Omental fat pad (tissue), 4 donors: ENCODE measurements at places on chromosomes 11 and 22.

DNA sequence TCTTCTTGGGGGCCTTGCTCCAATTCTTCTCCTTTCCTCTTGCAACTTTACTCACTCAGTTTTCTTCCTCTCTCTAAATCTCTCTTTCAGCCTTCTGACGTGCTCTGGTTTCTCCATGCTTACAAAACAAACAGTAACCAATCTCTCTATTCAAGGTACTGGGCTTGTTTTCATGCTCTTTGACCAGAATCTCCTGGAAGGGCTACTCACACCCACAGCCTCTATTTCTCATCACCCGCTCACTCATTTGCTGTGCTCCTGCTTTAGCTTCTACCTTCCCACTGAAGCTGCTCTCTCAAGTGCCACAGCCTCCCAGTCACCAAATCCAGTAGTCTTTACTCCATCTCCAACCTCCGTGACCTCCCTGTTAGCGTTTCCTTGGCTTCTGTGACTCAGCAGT, 60.4 kb downstream of the SERGEF start:
- no peak for DNase-seq

- no peak for DNase-seq
Observed at GRCh38 chr11:35723493-35723892, 60.9 kb downstream of the TRIM44 start.

DNA sequence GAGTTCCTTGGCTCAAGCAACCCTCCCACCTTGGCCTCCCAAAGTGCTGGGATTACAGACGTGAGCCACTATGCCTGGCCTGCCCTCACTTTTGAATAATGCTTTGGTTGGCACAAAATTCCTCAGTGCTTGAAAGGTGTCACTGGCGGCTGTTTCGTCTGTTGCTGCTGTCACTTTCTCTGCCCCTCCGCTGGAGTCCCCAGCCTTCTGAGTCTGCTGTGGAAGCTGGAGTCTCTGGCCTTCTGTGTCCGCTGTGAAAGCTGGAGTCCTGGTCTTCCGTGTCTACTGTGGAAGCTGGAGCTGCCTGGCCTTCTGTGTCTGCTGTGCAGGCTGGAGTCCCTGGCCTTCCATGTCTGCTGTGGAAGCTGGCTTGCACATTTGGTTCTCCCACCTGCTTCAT, 4.9 kb upstream of the KRTAP5-1 start:
- no peak for DNase-seq

DNA sequence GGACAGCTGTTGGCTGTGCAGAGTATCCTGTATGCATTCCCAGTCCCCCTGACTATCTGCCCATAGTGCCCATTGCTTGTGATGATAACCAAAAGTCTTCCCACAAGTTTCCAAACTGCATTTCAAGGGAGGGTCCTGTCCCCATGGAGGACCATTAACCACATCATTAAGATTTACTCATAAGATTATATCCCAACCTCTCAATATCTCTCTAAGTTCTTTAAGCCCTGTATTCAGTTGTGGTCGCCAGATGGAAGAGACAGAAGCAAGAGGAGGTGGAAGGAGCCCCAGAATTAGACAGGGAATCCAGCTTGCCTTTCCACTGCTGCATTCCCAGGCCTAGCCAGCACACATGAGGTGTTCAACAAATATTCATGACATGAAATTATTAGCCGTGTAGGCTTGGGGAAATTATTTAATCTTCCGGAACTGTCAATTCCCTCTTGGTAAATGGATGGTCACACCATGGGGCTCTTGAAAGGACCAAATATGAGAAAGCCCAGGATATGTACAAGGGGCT, 42.6 kb upstream of the TIMP3 start:
- DNase-seq, result no peak

- DNase-seq, result no peak
Observed at GRCh38 chr11:43955381-43956118, 13.1 kb downstream of the C11orf96 start.

DNA sequence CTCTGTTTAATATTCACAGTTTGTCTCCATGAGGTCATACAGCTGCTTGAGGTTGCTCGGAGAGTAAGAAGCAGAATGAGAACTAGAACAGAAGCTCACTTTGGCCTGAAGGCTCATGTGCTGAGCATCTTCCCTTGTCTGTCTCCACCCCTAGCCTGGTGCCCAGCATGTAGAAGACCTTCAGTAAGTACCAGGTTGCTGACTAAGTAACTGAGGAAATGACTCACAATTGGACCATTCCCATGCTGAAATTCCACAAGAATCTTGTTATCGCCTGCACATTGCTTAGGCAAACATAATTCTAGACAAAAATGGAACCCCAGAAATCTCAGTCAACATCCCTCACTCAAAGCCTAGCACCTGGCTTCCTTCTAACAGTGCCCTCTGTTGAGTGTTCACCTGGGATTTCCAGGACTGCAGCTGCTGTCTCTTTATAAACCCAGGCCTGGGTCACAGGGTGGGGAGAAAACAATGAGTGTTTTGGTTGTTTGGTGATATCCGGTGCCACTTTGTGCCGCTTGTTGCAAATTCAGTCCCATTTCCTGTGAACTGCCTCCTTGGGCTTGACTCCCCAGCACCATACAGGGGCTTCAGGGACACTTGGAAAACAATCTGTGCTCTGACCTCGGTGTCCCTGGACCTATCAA, 406.8 kb downstream of the ETS1 start:
- DNase-seq, result no peak

DNA sequence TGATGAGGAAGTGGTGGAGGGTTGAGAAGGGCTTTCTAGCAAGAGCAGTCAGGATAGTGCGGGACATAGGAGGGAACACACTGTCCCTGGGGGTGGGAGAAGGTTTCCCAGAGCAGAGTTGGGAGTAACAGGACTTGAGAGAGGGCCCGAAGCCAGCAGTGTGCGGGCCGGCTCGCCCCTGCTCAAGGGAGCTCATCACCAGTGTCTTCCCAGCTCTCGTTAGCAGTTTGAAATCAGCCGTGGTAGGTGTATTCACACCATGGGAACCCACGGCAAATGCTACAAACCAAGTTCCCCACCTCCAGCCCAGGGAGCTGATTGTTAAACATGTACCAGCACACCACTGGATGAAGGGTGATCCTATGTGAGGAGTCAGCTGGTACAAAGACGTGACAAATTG, 66.2 kb upstream of the EIF3D start:
- no peak for DNase-seq

- DNase-seq, result no peak
Observed at GRCh38 chr11:44505581-44506054, 59.8 kb upstream of the CD82 start.

GRCh38 chr22:27747396-27748221, 53.9 kb downstream of the MN1 start:
- DNase-seq, result no peak

DNA sequence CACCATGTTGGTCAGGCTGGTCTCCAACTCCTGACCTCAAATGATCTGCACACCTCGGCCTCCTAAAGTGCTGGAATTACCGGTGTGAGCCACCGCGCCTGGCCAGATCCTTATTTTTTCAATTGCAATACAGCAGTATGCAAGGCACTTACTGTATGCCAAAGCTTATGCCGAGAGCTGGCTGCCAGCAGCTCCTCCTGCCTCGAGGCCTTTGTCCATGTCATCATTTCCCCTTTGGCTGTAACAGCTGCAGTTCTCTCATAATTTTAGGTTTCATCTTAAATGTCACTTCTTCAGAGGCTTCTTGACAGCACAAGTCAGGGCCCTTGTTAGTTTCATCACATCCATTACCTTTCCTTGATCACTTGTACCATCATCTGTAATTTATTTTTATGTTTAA, 1.5 kb upstream of the SREBF2 start:
- DNase-seq, result no peak

GRCh38 chr11:128299132-128299726, 288.1 kb downstream of the ETS1 start:
- DNase-seq, result no peak

DNA sequence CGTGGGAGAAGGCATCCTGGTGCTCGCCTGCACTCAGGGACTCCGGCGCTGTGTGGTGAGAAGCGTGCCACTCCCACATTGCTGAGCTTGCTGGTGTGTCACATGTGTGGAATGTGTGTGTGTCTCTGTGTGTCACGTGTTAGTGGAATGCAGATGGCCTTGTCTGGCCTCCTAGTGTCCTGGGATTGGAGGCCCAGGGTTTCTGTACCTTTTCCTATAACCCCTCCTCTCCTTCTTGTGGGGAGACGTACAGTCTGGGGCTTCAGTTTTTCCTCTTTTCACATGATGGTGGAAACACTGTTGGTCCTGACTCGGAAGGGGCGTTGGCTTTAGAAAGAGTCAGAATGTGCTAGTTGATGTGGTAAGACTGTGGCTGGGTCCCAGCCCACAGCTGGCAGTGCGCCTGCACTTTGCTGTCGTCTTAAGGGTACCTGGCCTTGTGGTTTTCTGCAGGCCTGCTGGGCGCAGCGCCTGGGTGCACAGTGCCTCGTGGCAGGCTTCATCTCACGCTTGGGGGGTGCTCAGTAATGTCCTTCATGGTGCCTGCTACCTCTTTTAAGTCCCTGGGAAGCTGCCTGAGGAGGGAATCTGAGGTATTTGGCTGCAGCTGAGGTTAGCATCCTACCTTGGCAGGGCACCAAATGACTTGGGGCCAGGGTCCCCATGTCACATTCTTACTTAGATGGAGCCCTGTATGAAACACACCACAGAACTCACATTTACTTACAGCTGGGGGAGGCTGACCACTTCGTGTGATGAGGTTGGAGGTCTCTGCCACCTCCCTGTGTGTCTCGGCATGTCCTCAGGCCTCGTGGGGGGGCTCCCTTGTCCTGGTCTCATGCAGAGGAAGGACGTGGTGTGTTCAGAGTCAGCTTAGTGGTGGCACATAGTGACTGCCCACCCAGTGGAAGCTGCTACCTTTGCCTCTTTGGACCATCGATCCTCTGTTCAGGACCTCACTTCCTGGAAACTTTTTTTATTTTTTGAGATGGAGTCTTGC, 61.9 kb downstream of the MED15 start:
- no peak for DNase-seq

- DNase-seq, result no peak
Observed at GRCh38 chr11:73284106-73284505, 12.0 kb downstream of the P2RY6 start.

DNA sequence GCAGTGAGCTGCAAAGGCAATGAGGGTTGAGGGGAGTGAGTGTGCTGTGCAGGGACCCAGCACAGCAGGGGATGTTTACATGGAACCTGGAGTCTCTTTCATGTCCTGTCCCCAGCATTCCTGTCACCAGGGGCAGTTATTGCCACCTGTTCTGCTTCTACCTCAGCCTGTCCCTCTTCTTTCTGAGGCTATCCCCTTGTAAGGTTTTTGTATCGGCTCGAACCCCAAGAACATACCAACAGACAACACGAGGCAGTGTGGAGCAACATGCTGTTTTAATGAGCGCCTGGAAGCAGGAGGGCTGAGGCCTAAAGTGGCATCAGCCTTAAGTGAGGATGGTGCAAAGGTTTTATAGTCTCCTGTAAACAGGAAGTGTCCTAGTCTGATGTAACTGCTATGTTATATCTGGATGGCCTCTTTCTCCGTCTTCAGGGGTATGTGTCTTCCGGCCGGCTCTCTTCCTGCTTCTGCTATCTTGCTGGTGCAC, 3.9 kb downstream of the SCGB2A2 start:
- no peak for DNase-seq

DNA sequence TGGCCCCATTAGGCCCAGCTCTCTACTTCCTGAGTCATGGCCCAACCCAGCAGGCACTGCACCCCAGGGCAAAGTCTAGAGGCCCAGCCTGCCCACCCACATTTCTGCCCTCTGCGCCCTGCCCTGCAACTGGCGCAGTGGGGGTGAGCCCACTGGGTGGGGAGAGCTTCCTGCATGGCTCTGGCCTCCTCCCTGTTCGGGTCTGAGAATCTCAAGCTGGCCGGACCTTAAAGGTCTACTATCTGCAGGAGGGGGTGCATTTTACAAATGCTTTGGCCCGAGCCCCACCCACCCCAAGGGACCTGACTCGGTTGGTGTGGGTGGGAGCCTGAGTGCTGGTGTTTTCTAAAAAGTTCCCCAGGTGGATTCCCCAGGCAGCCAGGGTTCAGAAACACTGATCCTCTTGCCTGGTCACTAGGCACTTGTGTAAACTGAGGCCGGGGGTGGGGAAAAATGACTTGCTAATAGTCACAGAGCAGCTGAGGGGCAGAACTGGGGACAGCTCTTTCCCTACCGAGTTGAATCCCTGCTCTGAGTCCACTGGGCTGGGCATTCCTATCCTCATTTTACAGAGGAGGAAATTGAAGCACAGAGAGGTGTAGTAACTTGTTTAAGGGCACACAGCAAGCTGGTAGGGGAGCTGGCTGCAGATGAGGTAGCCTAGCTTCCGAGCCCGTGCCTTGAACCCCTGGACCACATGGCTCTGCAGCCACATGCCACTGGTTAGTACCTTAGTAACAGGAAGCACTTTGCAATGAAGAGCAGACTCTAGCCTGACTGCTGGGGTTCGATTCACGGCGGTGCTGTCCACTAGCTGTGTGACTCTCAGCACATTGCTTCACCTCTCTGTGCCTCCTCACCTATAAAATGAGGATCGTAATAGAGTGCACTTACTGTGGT, 36.3 kb downstream of the CD82 start:
- no peak for DNase-seq

- no peak for DNase-seq
Observed at GRCh38 chr11:38182126-38182866, 1584.3 kb upstream of the RAG2 start.

- no peak for DNase-seq
Observed at GRCh38 chr11:129864811-129865210, 30.6 kb downstream of the NFRKB start.

GRCh38 chr11:7501894-7502293, 11.9 kb upstream of the PPFIBP2 start:
- no peak for DNase-seq

DNA sequence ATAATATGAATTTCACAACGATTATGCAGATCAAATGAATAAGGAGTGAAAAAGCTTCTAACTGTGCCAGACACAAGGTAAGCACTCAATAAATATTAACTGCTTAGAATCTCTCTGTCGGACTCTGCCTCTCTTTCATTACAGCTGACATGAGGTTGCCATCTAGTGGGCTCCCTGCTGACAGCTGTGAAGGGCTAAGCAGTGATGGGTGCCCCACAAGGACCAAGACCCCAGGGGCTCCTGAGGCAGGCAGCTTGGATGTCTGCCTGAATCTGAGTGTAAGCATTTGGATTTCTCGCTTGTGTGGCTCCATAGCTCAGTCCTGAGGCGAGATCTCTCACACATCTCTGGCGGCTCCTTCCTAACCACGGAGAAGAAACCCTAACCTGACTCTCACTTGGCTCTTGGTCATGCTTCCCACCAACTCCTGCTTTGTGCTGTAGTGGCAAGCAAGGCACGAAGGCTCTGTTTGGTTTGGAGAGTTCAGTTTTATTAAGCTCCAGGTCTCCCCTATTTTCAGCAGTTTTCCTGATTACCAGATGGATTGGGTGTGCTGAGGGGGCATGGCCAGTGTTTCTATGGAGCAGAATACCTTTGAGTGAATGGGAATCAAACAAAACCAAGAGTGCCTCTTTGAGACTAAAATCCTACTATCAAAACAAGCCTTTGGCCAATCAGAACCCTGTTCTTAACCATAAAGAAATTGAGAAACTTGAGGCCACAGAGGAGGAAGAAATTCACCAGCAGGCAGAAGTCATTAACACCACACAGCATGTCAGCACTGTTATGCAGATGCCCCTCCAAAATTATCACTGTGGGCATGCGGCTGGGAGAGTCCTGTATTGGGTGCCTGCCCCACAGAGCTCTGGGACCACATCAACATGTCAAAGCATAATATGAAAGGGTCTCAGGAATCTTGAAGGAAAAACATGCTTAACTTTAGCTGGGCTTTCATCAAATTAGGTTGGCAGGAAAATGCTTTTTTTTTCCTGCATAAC, 152.8 kb upstream of the NTM start:
- DNase-seq, result no peak
